CD4-positive, alpha-beta T cell treated with Interleukin-21 for 1 hour (primary cell): ENCODE measurements at places on chromosomes 1 and 21.

GRCh38 chr1:62941780-62942179 is 157.8 kb downstream of the ATG4C start:
- DNase-seq: no peak

- DNase-seq: peak; percentile 41
Observed at GRCh38 chr1:147717051-147717705, 43.2 kb downstream of the GJA5 start.

DNA sequence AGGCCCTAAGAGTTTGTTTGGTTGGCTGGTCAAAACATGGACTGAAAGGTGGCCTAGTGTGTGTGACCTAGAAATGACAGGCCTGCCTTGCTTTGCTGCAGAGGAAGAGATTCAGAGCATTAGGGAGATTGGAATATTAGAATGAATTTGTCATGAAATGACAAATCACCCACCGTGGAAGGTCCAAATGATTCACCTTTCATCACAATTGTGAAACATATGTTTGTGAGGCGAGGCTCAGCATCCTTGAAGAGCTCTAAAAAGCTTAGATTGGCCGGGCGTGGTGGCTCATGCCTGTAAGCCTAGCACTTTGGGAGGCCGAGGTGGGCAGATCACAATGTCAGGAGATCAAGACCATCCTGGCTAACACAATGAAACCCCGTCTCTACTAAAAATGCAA is 5.5 kb downstream of the LCE1B start:
- DNase-seq: no peak

DNA sequence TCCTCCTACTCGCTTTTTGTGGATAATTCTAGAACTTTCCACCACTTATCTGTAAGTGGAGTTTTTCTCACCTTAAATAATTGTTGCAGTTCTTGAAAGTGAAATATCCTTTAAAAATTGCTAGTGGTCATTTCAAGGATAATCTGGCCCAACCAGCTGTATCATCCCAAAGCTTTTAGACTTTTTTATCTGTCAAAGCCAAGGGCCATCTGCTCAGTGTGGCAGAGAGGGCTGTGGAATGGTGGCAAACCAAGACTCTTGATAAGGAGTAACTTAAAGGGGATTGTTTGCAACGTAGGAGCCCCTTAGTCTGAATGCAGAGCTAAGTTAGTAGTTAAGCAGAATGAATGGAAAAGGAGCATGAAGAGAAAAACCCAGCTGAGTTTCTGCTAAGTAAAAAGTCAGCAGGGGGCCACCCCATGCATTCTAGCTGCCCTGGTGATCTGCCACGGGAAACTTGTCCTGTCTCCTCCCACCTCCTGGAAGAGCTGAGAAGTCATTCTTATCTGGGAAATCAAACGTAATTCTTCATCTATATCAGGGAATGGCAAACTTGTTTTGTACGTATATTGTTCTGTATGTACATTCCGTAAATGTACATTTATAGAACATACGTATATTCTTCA is 169.3 kb downstream of the PRDM2 start:
- no peak for DNase-seq

- no peak for DNase-seq
Observed at GRCh38 chr1:243213045-243213787, 41.9 kb downstream of the CEP170 start.

DNA sequence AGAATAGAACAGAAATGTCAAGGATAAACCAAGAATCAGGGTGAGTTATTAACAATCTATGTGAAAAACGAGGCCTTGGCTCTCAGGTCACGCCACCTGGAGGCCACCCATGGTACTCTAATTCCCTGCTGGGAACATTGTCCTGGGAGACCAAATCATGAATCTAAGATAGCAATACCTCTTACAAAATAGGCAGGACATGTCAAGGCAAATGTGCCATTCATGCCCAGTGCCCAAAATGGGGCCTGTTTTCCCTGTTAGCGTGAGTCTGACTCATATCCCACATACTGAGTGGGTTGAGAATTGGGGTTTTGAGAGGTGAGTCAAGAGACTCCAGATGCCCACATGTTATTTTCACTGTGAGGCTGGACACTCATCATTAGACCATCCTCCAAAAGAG is 380.8 kb downstream of the HHIPL2 start:
- DNase-seq: no peak
